ENCODE measurements at places on chromosomes 13 and 19.

- DNase-seq: no peak
These were observed 392.7 kb downstream of the FGF9 start for GRCh38 chr13:22063416-22064124.

GRCh38 chr19:10565028-10565566, 713 bp downstream of the KRI1 start:
- DNase-seq: no peak

GRCh38 chr13:110329798-110330461, 22.8 kb downstream of the COL4A2 start:
- no peak for DNase-seq

DNA sequence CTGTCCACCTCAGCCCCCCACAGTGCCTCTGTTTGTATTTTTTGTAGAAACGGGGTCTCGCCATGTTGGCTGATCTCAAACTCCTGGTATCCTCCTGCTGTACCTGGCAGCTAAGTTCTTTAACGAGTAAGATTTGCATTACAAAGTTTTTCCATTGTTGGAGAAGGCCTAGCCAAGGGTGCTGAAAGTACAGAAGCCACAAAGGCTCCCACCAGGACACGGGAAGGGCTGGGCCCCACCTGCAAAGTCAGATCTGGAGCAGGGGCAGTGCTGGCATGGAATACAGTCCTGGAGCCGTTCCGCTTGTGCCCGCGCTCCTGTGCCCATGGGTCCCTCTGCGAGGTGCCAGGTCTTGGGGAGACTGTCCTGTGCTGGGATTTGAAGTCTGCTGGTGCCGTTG, 12.1 kb downstream of the FZR1 start:
- no peak for DNase-seq

DNA sequence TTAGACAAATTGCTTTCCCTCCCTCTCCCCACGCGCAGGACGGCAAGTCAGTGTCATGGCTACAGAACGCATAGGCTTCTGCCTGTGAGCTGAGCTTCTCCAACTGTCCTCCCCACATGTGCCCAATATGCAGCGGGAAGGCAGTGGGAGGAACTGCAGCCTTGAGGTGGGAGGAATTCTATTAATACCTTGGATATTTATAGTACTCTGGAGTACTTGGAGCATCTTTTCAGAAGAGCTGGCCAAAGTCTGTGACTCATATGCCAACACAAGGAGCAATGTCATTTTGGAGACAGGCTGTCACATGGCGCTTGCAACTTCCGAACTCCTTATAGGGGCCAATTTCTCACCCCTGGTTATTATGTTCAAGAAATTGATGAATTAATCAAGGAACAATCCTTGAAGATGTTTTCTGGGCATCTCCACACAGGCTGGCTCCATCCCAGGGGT, 245.0 kb upstream of the SERP2 start:
- DNase-seq: no peak

GRCh38 chr19:970695-971094, 13.4 kb upstream of the WDR18 start:
- no peak for DNase-seq

DNA sequence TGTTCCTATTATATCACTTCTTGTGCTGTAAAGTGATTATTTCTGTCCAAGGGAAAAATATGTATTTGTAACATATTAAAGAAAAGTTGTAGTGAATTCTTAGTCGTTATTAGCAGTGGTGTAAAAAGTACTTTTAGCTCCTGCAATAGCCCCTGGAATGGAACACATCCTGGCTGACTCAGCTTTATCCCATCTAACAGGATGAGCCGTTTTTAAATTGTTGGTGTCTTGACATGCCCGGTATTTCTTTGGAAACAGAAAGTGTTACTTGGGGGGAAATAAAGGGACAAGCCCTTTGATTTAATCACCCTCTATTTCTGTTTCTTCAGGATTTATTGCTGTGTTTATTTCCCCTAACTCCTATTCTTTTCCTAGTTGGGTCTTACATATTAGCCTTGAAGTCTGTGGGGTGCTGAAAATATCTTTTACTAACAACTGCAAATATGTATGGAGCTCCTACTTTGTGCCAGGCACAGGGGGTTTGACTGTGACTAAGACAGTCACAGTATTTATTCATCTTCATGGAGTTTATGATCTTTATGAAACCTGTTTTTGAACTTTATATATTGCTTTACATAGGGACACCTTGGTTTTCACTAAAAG, 17.9 kb downstream of the COG3 start:
- no peak for DNase-seq

- no peak for DNase-seq
These were observed 52.0 kb upstream of the C13orf46 start for GRCh38 chr13:114025714-114026431.

- no peak for DNase-seq
These were observed 24.4 kb upstream of the GPR18 start for GRCh38 chr13:99282264-99283231.

- no peak for DNase-seq
These were observed 59.1 kb upstream of the PDX1 start for GRCh38 chr13:27860743-27861142.

DNA sequence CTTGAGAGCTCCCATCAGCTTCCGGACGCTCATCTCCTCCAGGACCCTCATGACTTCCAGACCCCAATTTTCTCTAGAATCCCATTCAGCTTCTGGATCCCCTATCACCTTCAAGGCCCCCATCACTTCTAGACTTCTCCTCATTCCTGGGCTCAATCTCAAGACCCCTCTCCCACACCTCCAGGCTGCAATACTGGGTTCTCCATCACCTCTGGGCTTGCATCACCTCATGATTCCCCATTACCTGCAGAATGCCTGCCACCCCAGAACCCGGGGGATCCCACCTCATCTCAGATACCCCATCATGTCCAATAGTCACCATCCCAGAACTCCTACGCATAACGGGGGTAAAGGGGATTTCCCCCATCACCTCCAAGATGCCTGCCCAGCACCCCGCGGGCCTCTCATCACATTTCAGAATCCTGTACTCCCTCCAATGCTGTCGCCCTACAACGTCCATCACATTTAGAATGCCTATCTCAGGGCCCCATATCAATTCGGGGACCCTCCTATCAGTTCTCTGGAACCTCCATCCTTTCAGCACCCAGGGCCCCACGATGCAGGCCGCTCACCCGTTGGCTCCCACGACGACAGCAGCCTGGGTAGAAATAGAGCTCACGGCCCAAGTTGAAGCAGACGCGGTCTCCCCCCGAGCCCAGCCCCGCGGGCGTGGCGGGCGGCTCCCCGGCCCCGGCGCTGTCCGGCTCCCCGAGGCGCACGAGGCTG, 738 bp downstream of the DMWD start:
- DNase-seq: no peak

DNA sequence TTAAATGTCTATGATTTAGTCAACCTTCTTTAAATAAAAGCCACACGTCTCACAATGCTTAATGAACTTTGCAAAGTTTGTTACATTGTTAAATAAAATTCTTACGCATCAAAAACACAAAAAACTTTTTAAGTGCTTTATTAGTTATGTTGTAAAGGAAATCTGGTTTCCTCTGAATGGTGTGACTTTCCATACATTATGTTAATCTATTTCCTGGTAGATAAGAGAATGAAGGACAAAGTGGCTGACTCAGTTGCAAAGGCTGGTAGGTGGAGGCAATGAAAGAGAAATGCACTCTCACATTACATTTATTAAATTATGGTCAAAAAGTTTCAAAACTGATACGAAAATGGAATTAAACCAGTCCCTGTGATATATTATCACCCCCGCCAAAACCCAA, 15.9 kb downstream of the KLF12 start:
- no peak for DNase-seq

DNA sequence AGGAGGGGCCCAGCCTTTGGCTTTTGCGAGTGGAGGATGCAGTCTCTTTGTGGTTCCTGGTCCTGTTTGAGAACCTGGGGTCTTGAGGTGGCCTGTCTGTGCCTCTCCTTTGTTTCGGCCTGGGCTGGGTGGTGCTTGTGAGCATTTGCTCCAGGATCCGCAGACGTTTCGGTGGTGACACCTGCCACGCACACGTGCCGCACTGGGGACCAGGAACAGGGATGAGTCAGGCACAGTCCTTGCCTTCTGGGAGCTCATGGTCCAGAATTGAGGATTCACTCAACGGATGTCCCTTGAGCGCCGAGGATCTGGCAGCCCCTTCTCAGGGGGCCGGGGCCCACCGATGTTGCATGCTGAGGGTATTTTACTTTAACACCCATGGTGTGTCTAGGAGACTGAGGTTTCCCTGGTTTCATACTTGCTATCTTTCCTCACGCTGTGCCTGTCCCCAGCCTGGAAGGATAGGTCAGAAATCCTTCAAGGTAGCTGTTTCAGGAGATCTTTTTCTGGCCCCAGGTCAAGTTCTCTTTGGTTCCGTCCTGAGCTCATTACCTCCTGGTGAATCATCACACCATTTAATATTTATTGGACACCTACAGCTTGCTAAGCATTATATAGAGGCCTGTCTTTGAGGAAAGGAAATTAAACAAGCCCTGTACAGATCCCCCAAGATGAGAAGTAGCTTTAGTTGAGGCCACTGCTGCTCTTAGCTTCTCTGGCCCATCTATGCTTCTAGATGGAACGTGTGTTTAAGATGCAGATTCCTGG, 5.1 kb downstream of the HDGFL2 start:
- DNase-seq: no peak

GRCh38 chr19:49161987-49162386, 4.4 kb downstream of the TRPM4 start:
- DNase-seq: no peak

DNA sequence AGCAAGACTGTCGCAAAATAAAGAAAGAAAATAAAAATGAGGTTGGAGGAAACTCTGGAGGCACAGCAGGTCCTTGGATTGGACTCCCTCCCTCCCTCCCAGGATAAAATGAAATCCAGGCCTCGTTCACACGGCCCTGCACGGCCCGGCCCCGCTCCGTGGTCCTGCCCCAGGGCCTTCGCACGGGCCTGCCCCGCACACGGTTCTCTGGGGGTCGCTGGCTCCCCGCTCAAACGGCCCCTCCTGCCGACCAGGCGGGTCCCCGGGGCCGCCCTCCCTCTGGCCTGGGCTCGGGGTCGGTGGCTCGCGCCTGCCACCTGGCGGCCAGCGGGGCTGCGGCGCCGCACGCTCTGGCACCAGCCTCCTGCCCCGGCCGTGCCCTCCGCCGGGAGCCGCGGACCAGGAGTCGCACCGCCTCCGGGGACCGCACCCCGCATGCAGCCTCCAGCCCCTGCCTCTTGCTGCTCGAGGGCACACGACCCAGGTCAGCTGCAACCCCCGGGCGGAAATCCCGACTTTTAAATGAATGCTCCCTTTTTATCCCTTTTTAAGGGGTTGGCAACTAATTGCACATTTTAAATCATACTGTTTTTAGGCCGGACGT, 1.5 kb upstream of the WDR18 start:
- no peak for DNase-seq

DNA sequence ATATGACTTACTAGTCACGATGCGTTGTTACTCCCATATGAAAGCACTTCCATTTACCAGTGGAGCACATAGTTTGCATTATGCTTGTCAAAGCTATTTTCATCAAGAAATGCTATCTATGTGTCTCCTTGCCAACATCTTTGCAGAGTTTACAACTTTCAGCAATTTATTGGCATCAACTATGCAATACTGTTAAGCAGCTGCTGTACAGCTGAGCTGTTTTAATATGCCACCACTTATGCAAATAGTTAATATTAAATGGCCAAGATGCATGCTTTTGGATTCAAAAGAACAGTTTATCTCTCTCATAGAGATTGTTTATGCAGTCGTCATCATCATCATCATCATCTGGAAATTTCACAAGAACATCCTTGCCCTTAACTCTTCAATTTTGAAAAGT, 67.9 kb upstream of the KLF5 start:
- no peak for DNase-seq

GRCh38 chr13:93505104-93505952, 278.7 kb downstream of the GPC6 start:
- DNase-seq: no peak

- no peak for DNase-seq
These were observed 8.3 kb downstream of the PIAS4 start for GRCh38 chr19:4015705-4016402.

- peak; percentile 84 for DNase-seq
These were observed 10.6 kb downstream of the CD70 start for GRCh38 chr19:6580313-6580712.

DNA sequence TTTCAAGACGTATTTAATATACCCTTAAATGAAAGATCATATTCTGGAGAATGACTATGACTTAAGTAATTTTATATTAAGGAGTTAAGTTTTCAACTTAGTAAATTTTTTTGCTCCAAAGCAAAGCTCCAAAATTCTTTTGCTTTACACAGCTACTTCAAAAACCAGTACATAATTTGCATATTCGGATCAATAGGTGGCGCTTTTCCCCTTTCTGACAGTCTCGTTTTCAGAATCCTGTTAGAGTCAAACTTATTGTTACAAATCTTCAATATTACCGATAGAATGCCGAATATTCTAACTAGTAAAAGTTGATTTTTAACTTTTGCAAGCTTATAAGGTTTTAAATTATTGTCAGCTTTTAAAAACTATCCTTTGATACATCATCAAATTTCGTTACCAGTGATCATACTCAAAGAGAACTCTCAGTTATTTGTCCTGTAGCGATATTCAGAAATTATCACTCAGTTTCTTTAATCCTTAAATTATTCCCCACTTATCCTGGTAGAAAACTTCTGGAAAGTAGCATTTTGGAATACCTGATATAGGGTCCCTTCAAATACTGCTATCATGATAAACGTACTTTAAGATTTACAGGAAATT, 852.7 kb upstream of the KLHL1 start:
- DNase-seq: no peak

DNA sequence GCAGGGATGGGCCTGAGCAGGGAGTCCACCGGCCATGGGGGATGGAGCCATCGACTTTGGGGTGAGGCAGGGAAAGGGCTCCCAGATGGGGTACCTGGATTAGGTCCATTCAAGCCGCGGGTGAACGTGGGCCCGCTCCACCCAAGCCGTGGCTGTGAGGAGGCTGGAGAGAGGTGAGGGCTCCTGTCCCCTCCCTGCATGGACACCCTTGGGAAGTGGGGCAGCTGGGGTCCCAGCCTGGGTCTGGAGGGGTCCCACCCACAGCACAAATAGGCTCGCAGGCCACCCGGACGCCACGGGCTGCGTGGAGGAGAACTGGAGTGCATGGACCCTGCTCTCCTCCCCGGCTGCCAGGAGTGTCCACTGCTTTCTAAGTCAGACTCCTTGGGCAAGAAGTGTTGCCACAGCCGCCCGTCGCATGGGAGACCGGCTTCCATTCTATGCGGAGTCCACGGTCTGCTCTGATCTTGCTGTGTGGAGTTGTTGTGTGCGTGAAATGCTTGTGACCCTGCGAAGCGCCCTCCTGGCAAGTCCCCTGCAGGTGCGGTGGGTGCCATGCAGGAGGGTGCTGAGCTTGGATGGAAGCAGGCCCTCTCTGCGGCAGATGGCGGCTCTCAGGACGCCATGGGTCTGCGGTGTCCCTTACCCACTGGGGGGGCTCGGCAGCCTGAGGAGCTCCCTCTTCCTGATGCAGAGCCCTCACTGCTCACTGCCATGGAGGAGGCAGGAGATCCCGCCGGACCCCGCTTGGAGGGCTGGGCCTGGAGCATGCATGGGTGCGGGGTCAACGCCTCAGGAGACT, 2.0 kb downstream of the DAZAP1 start:
- DNase-seq: no peak

- no peak for DNase-seq
These were observed 533.2 kb downstream of the RFC3 start for GRCh38 chr13:34351134-34351533.

Data from Panc1 (cell line).